ENCODE measurements at places on chromosomes 4 and X. TPM values are rescaled to one million over a fixed set of nuclear protein-coding genes. Genes with fewer than 3 reads are reported as not detected.

The ESX1 gene
- total RNA-seq, result not detected

The TEX11 gene
- not detected for total RNA-seq

The TLR10 gene
- not detected for total RNA-seq

The SPANXN4 gene
- not detected for total RNA-seq

The SLC6A14 gene
- not detected for total RNA-seq

The NOX1 gene
- not detected for total RNA-seq

The ELK1 gene
- total RNA-seq, result 14.2 TPM

The SSX1 gene
- not detected for total RNA-seq

The SYP gene
- total RNA-seq, result not detected

The GPR78 gene
- under 0.01 TPM for total RNA-seq

The PCDH10 gene
- total RNA-seq, result 0.90 TPM

The PLA2G12A gene
- total RNA-seq, result 17.4 TPM

The RPS6KA6 gene
- total RNA-seq, result 6.8 TPM

The NR3C2 gene
- total RNA-seq, result 1.9 TPM

The APOO gene
- 9.0 TPM for total RNA-seq

The BLTP1 gene
- 111 TPM for total RNA-seq

The JCHAIN gene
- 0.83 TPM for total RNA-seq

The FAT1 gene
- total RNA-seq, result 519 TPM

The WDR44 gene
- 18.9 TPM for total RNA-seq

The OCRL gene
- total RNA-seq, result 20.6 TPM

The VGLL1 gene
- not detected for total RNA-seq

The APLN gene
- total RNA-seq, result under 0.01 TPM

The AFM gene
- total RNA-seq, result not detected

The OR13H1 gene
- not detected for total RNA-seq

The SPANXC gene
- total RNA-seq, result not detected

The KIAA1210 gene
- not detected for total RNA-seq

The CDKL2 gene
- 0.18 TPM for total RNA-seq

Data from IMR-90 (cell line).